ENCODE measurements at places on chromosomes 11 and 22. TPM values are rescaled to one million over a fixed set of nuclear protein-coding genes. Genes with fewer than 3 reads are reported as not detected.
A peak's percentile ranks its signal among the peaks of the same experiment; 100 is the strongest.

DNA sequence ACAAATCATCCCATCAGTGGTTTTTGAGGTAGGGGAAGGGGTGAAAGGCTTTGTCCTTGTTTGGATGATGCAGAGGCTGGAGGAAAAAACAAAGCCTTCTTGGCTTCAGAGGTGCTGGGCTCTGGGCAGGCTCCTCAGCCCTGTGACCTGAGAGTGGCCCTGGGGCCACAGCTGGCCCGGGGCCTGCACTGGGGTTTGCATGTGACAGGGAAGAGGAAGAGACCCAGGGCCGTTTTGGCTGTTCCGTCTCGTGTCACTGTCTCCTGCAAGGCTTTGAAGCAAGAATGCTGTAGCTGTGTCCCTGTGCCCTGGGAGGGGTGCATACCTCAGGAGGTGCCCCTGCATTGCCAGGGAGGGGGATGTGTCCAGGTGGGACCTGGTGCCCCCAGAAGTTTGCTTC, 12.6 kb downstream of the ARHGAP8 start:
- no peak for DNase-seq

- DNase-seq = no peak
Observed at GRCh38 chr11:41895081-41895480, 435.6 kb upstream of the LRRC4C start.

The IFITM10 gene
- total RNA-seq = 0.27 TPM

DNA sequence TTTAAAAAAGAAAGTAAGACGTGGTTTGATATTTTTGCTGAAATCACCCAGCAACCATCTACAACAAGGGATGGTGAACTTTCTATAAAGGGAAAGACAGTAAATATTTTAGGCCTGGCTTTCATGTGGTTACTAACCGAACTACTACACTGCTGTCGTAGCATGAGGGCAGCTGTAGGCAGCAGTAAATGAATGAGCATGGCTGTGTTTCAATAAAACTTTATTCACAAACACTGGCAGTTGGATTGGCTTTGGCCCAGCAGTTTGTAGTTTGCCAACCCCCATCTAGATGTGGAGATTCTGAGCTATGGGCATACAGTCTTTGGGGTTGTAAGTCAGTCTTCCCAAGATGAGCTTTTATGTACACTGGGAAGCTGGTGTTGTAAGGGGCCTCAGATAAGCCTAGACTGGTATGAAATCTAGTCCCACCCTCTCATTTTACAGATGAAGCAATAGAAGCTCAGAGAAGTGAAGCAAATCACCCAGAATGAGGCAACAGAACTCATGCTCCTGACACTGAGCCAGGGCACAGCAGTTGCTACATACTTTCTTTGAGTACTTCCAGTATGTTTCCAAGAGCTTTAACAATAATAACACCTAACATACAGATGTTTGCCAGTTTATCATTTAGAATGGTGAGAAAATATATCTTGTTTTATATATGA, 204.4 kb downstream of the ADAMTS15 start:
- peak; percentile 79 for DNase-seq

GRCh38 chr11:121615501-121615900, 162.7 kb upstream of the SORL1-AS1 start:
- DNase-seq = no peak

- DNase-seq = peak; percentile 12
Observed at GRCh38 chr11:8019314-8020243, 32.4 kb downstream of the EIF3F start.

- no peak for DNase-seq
Observed at GRCh38 chr11:28083118-28083517, 24.8 kb downstream of the KIF18A start.

DNA sequence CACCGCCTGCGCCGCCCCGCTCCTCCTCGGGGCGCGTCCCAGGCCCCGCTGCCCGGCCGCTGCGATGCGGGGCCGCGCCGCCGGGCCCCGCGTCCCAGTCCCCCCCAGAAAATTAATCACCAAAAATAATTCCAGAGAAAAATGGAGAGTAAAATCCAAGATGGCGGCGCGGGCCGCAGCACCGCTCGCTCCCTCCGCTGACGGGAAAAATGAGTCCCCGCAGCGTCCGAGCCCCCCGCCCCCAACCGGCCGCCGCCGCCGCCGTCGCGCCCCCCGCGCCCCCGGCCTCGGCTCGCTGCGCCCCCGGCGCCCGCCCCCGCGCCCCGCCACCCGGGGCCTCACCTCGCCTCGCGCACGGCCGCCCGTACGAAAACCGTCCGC, at the start of gene KMT5B:
KMT5B (minus strand) TSS at position 162 of the 381 bp plus-strand sequence. CDS start 23,220 bp downstream, outside the sequence.
- peak; percentile 86 for DNase-seq

DNA sequence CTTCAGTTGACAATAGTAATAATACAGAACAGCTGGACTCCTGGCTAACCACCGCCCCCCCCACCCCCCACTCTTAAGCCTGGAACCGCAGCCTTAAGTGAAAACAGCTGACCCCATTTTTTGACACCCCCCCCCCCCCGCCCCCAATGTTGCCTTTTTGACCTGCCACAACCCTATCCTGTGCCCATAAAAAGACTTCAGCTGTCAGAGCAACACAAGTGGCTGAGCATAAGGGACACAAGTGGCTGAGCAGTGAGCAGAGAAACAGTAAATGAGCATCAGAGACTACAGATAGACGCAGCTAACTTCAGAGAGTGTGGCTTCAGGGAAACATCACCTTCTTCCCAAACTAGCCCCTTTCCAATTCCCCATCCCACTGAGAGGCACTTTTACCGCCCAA, 1493.8 kb downstream of the LRRC4C start:
- peak; percentile 11 for DNase-seq

- no peak for DNase-seq
Observed at GRCh38 chr11:8698379-8698851, 15.8 kb downstream of the RPL27A start.

DNA sequence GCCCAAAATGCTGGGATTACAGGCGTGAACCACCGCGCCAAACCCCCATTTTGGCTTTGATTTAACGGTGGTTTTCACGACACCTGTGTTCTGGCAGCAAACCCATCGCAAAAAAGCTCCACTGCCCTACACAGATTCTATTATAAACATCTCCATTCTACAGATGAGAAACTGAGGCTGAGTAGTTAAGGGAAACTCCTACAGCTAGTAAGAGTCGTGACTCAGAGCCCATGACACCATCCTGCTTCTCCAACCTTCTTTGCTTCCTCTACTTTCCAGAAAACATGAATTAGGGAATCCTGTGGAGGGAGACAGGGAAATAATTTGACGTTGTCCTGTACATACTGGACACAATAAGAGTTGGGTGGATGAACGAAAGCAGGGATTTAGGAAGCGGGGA, 429 bp upstream of the SNX15 start:
- DNase-seq = no peak

The CD3E gene
- total RNA-seq = 0.13 TPM

DNA sequence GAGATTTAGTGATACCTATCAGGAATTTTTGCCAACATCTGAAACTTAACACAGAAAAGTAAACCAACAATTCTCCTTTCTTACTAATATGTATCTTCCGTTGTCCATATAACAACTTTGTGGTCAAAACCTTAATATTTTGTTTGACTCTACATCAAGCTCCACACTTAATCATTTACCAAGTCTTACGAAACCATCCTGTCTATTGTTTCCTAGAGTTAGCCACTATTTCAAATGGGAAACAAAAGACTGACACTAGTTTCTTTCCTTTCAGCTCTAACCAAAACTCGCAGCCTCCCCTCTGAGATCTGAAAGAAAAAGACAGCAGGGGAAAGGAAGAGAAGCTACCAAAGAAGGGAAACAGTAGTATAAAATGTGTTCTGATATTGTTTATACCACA, 26.5 kb upstream of the PRDM10 start:
- DNase-seq = no peak

DNA sequence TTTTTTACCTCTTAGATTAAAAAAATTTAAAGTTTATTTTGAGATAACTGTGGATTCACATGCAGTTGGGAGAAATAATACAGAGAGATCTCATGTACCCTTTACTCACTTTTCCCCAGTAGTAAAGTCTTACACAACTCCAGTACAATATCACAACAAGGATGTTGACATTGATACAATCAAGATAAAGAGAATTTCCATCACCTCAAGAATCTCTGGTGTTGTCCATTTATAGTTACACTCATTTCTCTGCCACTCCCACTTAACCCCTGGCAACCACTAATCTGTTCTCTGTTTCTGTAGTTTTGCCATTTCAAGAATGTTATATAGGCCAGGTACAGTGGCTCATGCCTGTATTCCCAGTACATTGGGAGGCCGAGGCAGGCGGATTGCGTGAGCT, 10.5 kb upstream of the ZBED5 start:
- DNase-seq = no peak

DNA sequence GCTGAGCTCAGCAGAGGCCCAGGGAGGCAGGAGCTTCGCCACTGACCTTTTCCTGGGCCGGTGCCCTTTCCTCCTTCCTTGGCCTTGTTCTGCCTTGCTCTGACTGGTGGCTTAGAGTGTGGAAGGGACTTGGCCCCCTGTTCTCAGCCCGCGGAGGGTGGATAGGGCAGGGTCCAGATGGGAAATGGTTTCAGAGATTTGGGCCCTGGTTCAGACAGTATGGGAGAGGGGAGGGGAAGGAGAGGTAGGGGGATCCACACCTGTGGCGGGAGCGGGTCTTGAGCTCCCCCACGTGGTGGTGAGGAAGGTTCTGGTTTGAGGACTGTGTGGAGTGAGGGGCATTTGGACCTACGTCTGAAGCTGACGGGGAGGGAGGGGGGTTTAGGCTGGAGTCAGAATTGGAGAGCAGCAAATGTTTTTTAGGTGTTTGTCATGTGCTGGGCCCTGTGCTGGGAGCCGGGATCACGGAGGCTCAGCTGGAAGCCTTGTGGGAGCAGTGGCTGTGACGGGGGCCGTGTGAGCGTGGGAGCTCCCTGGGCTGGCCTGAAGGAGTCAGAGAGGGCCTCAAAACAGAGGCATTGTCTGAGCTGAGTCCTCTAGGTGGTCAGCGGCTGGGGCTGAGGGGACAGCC, 27.2 kb downstream of the SHANK3 start:
- no peak for DNase-seq

The NNMT gene
- total RNA-seq = 61.5 TPM

- no peak for DNase-seq
Observed at GRCh38 chr11:35257281-35257680, 118.3 kb downstream of the CD44 start.

The CLMP gene
- total RNA-seq = 13.9 TPM

- no peak for DNase-seq
Observed at GRCh38 chr11:71251151-71251721, 1.1 kb downstream of the SHANK2 start.

DNA sequence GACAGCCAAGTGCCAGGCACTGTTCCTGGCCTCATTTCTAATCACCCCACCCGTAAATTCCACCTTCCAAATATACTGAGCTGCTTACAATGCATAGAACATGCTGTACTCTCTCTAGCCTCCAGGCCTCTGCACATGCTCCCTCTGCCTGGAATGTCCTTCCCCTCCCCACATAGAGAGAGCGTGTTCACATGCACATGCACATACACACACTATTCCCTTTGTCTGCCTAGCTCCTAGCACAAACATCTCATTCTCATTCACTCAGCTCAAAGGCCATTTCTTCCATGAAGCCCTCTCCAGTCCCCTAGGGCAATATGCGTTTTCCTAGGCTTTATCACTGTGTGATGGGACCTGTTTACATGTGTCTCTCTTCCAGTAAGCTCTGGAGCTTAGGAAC, 144.6 kb downstream of the WT1 start:
- peak; percentile 6 for DNase-seq

DNA sequence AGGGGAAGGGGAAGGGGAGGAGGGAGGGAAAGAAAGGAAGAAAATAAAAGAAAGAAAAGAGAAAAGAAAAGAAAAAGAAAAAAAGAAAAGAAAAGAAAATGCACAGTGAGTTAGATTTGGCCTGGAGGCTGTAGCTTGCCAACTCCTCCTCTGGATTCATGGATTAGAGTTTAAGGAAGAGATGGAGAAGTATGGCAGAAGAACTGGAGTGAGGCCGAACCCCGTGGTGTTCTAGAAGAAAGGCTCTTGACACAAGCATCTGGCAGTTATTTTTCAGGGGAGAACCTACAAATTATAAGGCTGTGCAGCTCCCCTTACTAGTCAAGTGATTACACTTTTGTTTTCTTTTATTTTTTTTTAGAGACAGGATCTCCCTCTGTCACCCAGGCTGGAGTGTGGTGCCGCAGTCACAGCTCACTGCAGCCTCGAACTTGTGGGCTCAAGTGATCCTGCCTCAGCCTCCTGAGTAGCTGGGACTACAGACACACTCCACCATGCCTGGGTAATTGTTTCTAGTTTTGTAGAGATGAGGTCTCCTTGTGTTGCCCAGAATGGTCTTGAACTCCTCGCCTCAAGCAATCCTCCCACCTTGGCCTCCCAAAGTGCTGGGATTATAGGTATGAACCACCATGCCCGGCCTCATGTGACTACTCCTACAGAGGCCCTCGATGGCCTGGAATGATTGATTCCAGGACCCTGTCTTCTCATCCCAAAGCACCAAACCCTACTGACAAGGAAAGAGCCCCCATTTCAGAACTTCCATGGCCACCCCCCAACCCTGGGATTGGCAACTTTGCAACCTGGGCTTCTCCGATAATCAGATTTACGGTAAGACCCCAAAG, 19.5 kb downstream of the ZNF74 start:
- no peak for DNase-seq

The PGR gene
- total RNA-seq = under 0.01 TPM

DNA sequence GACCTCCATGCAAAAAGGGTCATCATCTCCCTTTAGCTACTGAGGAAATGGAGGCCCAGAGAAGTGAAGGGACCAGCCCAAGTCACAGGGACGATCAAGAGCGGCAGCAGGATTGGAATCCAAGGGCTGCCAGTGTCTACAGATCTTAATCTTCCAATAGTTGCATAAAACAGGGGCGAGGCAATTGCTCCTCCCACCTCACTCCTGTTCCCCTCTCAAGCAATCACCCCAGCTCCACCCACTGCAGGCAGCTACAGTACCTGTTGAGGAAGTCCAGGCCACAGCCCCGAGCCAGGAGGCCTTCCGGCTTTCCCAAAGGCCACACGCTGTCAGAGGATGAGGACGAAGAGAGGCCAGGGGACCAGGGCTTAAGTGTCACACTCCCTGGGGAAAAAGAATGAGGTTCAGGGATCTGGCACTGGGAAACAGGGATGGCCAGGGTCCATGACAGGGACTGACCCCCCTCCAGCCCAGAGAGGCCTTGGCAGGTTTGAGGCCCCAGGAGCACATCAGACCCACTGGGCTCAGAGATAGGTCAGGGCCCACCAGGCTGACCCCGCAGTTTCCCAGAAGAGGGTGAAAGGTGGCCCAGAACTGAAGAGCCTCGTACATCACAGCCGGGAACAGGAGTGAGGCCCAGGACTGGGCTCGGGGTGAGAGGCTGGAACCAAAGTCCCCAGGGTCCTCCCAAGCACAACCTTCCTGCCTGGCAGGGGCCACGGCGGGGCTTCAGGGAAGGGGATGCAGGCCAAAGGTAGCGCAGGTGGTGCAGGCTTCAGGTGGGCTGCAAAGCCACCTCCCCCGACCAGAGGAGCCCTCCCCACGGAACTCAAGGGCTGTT, 16.4 kb upstream of the MFNG start:
- DNase-seq = no peak

Measured in muscle of leg (tissue), 16 donors.